Daoy (cell line): ENCODE measurements at places on chromosomes 6 and 20. TPM values are rescaled to one million over a fixed set of nuclear protein-coding genes. Genes with fewer than 3 reads are reported as not detected.

DNA sequence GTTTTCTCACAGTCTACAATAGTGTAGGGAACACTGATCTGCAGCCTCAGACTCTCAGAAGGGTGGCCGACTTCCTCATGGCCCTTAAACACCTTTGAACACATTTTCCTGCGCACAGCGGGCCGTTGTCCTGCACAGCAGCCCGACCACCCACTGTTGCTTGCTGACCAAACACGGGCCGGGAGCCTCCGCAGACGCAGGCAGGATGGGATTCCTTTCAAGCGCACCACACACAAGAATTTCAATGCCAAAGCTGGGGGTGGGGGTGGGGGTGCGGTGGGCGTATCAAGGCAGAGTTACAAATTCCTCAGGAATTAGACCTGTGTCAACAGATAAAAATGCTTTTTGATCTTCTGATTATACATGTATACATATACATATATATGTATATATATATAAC, 74.5 kb downstream of the HUS1B start:
- DNase-seq = no peak

Gene THBS2
- total RNA-seq = 12.5 and 16.1 TPM in 2 replicates

- no peak for DNase-seq
Observed at GRCh38 chr6:92050216-92050615, 1369.1 kb downstream of the EPHA7 start.

Gene TRIM15
- total RNA-seq = 0.86 TPM in 1 of 2 replicates, not detected in the other

Gene RAB44
- under 0.01 and 0.65 TPM in 2 replicates for total RNA-seq

GRCh38 chr6:131130554-131130940, 4.7 kb upstream of the AKAP7 start:
- DNase-seq = no peak

DNA sequence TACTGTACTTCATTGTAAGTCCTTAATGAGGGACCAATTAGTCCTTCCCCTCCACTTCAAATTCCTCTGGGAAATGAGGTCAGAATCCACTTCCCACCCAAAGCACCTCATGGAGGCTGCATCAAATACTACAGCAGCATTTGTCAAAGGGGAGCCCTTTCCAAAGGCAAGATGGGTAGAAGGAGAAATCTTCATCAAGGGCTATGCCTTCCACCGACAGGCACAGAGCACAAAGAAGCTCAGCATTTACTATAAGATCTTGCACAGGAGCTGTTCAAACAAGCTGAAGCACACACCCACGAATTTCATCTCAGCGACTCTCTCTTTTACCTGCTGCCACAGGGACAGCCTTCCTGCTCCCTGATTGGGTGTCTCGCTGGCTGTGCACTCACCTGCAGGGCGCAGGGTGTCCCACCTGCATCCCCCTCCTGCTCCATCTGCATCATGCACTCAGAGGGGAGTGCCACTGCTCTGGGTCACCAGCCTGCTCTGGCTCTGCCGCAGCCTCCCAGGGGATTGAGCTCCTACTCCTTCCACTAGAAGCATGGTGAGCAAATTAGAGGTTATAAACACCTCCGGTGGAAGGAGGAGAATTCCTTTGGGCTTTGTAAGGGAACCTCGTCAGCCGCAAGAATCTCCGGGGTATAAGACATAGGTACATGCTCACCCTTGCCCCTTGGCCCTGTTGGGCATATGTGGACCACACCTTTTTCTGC, 164.5 kb downstream of the ATXN1 start:
- DNase-seq = no peak

Gene TMEM217
- total RNA-seq = 0.12 and 0.40 TPM in 2 replicates

Gene GNAS
- 286 and 344 TPM in 2 replicates for total RNA-seq

- DNase-seq = no peak
Observed at GRCh38 chr6:34487536-34487935, 21.7 kb downstream of the PACSIN1 start.

DNA sequence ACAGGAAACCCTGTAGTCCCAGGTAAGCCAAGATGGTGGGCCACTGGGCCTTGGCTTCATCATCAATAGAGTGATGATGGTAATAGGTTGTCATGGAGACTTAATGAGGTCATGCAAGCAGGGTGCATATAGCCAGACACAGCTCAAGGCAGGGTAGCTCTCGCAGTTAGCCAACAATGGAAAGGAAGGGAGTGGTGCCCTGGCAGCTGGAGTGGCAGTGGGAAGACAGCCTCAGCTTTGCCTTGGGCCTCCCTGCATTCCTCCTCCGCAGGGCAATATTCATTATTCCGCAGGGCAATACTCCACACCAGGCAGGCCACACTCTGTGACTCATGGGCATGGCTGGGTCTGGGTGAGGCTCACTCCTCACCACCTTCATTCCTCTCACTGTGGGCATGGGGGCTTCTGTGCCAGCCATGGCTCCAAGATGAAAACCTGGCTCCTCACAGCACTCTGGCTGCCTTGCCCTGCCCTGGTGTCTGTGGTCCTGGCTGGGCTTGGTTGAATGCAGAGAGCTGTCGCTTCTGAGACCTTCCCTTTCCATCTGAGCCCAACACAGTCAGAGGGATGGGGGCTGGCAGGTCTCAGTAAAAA, 163.1 kb upstream of the PMEPA1 start:
- no peak for DNase-seq

DNA sequence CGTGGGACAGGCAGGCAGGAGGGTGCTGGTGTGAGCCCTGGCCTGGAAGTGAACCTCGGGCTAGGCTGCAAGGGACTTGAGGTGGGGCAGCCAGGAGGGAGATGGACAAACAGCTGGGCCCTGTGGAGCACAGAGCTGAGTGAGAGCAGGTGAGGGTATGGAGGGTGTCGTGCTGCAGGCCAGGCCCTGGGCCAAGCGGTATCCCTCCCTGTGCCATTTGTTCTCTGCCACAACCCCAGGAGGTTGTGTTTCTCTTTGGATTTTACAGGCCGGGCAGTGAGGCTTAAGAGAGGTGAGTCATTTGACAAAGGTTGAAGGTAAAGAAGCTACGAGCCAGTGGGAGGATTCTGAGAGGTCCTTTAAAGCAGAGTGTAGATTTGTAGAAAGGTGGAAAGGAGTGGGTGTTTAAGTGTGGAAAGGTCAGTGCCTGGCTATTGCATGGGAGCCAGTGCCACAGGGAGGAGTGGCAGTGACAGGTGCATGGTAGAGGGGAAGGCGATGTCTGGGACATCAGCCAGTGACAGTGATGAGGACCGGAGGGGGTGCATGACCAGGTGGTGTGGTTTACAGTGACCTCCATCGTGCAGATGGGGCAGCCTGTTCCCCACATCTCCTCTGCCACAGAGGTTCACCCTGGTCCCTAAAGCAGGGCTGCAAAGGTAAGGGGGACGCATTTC, 39.8 kb downstream of the GMPR start:
- DNase-seq = peak; percentile 39

DNA sequence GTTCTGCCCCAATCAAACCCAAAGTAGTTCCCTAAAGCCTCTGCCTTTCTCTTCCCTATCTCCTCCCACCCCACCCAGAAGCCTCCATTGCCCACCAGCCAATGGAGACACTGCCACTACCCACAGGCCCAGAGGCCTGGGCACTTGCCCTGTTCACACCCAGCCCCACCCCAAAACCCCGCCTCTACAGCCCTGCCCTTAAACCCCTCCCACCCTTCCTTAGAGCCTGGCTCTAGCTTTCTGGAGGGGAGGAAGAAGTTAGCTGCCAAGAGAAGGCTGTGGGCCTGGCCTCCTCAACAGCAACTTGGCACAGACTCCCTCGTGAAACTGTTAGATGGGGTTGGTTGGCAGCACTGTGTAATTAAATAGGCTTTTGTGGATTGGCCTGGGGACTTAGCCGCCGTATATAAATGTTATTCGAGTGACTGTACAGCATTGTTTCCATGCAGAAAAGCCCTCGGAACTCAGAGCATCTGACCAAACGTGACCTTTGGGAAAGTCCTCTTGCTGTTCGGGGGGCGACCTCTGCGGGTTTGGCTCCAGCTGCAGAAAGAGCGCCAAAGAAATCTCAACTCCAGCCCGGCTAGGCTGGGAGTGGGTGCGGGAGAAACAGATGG, 31.4 kb downstream of the COL11A2 start:
- DNase-seq = peak; percentile 95

DNA sequence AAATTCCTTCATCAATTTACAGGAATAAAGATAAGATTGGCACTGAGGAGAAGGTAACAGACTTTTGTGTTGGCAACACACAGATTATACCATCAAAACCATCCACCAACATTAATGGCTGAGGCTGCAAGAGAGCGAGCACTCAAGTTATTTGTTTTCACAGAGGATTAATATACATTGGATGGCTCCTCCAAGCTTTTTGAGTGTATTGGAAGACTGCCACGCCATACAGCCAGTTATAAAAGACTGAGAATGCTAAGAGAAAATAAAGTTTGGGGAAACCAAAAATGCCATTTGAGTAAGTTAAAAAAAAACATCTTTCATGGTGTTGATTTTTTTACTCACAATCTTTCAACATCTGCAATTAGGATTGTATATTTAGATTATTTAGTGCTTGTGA, 973.8 kb upstream of the SLC35B3 start:
- DNase-seq = no peak

DNA sequence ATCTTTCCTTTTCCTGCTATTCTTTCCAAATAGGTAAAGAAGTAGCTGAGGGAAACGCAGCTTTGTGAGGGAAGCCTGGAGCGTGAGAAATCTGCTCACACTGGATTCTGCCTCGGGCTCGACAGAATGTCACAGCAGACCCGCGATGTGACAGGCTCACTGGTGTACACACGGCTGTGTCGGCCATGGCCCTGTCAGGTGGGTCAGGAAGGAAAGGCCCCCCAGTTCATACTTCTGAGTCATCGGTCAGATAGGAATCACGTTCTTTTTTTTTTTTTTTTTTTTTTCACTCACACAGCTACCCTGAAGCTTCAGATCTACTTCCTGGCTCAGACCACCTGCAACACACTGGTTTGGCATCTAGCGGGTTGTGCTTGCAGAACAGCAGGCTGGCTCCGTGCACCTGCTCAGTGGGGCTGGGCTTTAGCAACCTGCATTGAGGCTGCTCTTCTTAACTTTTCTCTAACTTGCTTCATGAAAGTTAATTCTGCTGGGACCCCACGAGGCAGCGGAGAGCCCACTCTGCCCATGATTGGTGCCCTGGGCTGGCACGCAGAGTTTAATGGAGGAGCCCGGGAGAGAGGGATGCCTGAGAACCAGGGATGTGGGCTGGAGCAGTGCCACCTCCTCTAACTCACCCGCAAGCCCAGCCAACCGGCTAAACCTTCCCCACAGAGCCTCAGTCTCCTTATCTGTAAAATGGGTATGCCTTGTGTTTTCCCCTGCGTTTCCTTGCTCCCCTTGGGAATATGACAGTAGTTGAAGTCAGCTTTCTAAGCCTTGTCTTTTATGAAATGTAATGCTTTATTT, 61.5 kb upstream of the FNDC1 start:
- DNase-seq = peak; percentile 30

DNA sequence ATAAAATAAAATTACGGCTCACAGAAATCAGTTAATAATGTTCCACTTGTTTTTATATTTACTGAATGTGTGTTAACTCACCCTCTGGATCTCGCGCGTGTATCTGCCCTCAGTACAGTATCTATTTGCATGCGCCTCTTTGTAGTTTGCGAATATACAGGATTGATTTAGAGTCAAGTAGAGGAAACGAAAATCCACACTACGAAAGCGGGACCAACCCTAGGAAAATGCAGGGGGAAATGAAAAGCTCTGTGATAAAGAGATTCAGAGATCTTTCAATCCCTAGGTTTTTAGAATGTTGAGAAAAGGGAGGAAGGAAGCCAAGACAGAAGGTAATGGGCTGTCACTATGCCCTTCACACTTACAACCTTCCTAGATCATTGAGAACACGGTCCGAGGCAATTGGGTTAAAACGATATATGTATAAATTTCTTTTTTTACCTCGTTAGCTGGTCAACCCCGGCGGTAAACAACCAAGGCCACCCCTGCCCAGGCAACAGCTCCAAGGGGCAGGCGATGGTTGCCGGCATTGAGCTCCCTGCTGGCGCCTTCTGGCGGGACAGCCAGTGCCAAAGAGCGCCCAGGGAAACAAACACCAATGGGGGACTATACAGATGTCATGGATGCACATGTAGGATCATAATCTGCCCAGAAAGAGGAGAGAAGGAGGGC, 792 bp upstream of the FUT9 start:
- no peak for DNase-seq

Gene TRAPPC3L
- total RNA-seq = not detected in 2 replicates

Gene SOBP
- total RNA-seq = 1.8 and 2.1 TPM in 2 replicates

DNA sequence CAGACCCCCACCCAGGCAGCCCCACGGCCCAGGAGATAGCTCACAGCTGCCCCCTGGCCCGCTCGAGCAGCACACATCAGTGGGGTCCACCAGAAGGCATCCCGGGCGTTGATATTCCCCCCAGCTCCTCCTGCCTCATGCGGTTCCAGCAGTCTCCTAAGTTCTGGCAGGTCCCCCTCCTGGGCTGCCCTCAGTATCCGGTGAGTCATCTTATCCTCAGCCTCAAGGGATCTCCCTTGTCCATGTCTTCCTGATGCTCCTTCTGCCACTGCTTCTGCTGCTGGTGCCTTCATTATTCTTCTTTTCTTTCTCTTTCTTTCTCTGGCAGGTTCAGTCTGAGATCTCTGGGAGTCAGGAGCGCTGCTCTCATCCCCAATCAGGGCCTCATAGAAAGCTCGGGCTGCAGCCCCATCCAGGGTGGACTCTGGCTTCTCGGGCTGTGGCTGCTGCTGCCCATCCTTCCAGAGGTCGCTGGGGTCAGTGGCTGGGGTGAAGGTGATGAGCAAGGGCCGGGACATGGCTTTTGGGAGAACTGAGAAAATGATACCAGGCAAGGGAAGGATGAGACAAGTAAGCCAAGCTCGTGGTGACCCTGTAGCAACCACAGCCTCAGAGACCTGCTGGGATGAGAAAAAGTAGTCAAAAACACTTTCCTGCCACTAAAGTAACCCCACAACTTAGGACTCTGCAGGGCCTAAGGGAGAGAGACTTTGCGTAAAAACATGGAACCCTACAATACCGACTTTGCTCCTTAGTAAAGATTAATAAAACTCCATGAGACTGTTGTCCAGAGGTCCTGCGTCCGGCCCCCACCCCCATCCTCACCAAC, 622 bp downstream of the GPANK1 start:
- DNase-seq = peak; percentile 92

DNA sequence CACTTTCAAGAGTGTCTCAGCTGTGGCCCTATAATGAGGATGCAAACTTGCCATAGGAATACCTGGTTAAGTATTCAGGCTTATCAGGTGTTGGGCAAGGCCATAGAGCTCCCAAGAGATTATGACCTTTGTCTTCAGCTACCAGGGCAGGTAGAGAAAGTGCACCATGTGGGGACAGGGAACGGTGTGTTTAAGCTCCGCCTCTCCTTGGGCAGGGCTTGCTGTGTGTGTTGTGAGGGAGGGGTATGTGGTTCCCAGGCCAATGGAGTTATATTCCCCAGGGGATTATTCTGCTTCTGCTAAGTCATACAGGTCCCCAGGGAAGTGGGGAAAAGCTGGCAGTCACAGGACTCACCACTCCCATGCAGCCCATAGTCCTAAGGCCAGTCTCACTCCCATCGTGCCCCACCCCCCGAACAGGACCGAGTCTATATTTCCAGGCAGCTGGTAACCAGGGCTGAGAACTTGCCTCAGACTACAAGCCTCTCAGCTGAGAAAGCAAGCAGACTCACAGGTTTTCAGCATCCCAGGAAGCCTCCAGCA, 660.2 kb downstream of the HTR1B start:
- DNase-seq = no peak

DNA sequence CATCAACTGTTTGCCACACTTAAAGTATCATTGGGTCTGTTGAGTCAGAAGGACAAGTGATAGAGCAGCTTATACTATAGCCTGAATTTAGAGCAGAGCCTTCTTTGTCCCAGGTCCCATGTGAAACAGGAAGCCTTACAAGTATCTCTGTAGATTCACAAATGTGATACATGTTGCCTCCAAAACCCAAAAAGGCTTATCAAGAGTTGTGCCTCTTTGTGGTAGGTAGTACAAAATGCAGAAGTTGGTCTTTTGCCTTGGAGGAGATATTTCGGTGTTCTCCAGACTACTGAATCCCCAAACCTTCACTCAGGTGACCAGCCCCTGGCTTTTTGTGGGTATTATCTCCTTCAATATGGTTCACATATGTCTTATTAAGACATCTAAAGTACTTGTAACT, 172.8 kb upstream of the PROKR2 start:
- DNase-seq = no peak
